ENCODE measurements at places on chromosomes 16 and 17.
A peak's percentile ranks its signal among the peaks of the same experiment; 100 is the strongest.

- DNase-seq = no peak
These were observed 1.2 kb downstream of the RABEP2 start for GRCh38 chr16:28923652-28924398.

DNA sequence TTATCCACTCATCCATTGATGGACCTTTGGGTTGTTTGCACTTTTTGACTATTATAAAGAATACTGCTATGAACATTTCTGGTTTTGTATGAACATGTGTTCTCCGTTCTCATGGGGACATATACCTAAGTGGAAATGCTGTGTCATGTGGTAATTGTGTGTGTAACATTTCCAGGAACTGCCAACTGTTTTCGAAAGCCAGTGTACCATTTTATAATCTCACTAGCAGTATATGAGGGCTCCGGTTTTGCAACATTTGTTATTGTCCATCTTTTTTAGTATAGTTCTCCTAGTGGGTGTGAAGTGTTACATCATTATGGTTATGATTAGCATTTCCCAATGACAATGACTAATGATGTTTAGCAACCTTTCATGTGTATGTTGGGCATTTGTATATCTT lies 5.1 kb upstream of the TRIM25 start:
- DNase-seq = no peak

DNA sequence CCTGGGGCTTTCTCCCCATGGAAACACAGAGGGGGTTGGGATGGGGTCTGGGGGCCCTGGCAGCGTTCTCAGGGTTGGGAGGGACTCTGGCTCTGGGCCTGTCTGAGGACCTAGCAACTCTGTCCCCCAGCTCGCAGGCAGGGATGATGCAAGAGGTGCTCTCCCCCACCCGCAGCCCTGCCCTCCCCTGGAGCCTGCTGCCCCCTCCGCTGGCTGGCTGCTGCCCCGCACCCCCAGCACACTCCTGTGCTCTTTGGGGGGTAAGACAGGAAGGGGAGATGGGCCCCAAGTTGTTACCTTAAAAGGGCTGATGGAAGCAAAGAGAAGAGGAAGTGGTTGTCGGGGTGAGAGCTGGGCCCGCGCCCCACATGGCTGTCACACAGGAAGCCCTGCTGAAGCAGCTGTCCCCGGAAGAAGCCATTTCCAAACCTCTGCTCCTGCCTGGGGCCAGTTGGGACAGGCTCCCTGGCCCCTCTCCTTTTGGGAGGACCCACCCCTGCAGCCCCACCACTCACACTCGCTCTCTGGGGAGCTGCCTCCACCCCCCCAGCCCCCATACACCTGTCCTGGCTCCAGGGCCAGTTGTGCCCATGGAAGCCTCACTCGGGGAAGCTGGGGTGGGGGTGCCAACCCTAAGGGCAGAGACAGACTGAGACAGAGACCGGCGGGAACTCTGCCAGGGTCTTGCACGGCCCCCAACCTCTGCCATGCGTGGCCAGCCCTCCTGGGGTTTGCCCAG lies 2.5 kb downstream of the CORO1A start:
- peak; percentile 64 for DNase-seq

DNA sequence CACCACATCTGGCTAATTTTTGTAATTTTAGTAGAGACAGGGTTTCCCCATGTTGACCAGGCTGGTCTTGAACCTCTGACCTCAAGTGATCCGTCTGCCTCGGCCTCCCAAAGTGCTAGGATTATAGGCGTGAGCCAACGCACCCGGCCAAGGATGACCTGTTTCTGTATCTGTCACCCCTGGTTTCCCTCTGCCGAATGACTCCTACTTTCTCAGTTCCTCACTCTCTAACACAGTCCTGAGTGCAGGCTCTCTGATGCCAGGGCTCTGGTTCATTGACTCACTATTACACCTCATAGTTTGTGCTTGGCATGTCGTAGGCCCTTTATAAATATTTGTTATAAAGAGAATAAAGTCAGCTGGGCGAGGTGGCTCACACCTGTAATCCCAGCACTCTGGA lies 10.7 kb upstream of the PRPF8 start:
- DNase-seq = no peak

GRCh38 chr17:68378268-68379176 lies 78.8 kb downstream of the WIPI1 start:
- DNase-seq = no peak

GRCh38 chr17:54028986-54029580 lies 206.4 kb downstream of the KIF2B start:
- DNase-seq = no peak

DNA sequence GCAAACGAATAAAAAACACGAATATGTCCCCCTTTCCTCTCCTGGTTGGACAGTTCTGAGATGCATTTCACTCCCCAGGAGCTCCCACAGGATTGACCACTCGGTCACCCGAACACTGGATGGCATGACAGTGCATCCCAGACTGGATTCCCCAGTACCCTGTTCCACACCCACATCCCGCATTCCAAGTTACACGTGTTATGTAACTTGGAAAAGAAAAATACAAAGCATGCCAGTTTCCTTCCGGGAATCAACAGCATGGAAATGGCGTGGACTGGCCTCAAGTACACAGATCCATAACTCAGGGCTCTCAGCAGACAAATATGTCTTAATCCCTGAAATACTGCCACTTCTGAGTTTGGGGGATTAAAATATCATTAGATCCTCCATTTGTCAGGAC lies 12.6 kb upstream of the KLHL36 start:
- no peak for DNase-seq
